Activated CD4-positive, alpha-beta memory T cell treated with anti-CD3 and anti-CD28 coated beads, Interleukin-2, amount 10 ng/mL, durations not matched to agents 7 days and 5 days (primary cell): ENCODE measurements at places on chromosomes 5 and 9. TPM values are rescaled to one million over a fixed set of nuclear protein-coding genes. Genes with fewer than 3 reads are reported as not detected.

- no peak for DNase-seq
Observed at GRCh38 chr9:130382636-130383349, 62.0 kb upstream of the ASS1 start.

DNA sequence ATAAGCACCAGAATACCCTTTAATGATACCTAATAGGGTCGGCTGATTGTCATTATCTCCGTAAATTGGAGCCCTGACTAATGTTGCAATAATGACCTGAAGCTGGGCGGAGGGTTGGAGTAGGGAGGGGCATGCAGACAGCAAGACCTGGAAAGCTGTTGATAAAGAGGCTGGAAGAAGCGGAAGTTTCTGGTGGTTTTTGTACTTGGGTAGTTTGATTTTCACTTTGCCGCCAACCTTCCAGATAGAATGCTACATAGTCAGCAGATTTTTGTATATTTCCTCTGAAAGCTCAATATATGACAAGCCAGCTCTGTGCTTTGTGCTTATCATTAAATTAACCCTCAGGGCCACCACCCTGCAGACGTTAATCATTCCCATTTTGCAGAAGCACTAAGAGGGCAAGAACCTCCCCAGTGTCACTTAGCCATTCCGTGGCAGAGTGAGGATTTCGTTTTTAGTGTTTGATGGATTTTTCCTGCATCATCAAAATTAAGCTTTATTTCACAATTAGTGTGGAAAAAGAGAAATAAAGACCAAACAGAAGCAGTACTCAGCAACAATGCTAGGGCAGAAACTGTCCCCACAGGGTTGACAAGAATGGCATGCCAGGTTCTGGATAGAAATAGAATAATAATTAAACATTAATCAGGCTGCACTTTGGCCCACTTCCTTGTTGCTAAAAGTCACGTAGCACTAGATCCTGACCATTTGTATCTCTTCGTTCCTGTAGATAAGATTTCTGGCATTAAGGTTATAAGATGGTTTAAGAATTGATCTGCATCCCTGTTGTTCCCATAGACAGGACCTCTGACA lies 34.7 kb downstream of the DIRAS2 start:
- no peak for DNase-seq

DNA sequence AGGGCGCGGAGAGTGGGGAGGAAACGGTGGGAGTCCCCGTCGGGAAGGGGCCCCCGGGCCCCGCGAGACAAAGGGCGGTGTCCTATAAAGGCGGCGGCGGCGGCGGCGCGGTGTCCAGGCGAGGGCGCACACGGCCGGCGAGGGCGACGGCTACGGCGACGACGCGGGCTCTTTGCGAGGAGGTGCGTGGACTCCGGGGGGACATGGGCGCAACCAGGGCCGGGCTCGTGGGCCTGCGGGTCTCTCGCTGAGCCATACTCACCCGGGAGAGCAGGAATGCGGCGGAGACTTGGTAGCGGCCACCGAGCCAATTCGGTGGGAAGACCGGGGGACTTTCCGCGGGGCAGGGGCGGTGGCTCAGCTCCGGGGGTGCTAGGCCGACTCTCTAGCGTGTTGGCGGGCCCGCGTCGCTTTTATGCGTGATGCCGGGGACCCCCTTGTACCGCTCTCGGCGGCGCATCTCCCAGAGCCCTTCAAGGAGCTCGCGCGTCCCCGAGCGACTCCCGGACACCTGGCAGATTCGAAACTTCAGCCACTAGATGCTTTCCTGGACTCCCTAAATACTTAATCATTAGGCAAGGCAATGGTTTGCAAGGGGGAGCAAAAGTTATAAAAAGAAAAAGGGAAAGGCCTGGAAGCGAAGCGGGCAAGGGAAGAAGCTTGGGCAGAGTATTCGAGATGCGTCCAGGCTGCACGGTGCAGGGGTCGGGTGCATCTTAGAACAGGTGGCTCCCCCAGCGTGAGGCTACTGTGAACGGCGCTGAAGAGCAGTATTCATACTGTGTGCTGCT lies 5.9 kb upstream of the TAL2 start:
- no peak for DNase-seq

DNA sequence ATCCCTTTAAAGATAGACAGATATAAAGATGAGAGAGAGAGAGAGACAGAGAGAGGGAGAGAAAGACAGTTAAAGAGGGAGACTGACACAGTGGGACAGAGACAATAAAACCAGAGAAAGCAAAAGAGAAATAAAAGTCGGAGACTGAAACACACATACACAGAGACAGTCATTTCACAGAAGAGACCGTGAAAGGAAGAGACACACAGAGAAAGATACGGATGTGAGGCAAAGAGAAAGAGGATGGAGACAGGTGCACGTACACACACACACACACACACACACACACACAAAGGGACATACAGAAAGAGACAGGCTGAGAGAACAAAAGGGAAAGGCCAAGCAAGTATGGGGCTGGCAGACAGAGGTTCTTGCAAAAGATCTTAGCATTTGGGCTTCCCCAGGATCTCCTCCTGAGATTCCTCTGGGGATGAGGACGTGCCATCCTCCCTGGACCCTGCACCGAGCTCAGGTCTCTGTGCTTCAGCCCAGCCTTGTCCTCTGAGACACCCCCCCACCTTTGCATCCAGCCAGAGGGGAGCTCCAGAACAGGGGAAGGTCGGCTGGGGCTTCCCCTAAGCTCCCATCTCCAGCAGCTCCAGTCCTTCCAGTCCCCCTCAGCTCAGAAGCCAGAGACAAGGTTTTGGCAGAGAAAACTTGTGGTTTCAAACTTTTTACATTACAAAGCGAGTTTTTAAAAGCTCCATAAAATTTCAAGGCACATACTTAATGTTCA lies 318.4 kb upstream of the PANK3 start:
- DNase-seq, result no peak

DNA sequence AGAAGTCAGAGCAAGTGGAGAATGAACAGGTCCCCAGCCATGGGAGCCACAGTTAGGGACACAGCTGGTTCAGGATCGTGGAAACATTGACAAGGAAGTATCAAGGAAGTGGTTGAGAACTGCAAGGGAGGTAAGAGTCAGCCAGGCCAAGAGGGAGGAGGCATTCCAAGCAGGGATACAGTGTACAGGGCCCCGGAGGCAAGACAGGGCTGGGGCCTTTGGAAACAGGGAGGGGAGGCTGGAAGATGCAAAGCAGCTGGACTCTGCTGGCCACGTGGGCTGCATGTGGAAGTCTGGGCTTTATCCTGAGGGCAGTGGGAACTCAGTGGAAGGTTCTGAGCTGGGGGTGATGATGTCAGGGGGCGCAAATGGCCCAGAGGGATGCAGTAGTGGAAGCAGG lies 14.2 kb downstream of the CCDC180 start:
- no peak for DNase-seq

GRCh38 chr5:9376363-9377117 lies 169.3 kb downstream of the SEMA5A start:
- no peak for DNase-seq

DNA sequence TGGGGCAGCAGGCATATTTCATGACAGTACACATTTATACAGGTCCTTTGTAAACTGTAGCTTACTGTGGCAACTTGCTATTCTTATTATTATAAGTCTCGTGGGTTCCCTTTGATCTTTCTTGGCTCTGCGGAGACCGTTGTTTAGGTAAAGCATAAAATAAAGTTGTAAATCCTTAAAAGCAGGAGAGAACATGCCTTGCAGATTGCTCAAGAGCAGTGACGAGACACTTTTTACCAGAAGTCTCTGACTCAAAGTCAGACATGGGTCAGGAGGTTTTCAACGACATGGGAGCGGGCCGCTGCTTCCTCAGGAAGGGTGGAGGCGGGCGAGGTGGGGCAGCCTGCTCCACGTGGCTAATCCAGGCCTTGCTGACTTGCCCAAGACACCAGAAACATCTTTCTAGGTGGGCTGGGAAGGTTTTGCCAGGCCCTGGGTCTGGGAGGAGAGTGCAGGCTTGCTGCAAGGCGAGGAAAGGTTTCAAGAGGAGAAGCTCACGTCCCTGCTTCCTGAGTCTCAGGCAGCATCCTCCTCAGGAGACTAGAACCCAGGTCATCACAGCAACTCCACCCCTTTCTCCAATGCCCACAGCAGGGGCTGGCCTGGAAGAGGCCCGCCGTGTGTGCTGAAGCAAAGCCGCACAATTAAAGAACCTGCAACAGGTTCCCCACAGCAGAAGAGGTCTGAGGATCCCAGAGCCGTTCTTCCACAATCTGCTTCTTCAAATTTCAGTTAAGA lies 6.5 kb downstream of the TBC1D2 start:
- peak; percentile 44 for DNase-seq

DNA sequence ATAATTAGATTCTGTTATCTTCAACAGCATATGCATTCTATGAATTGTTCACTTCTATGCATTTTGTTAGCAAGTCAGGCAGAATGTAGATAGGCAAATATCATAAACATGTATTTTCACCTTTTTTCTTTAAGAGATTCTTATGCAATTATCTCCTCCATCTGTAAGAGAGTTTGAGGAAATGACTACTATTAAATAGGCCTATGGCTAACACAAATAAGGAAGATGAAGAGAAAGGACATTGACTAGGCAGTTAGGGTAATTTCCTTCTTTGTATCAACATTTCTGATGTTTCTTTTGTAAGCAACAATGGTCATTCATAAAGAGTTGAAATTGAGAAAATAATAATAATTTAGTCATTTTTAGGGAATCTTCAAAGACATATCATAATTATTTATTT lies 145.2 kb upstream of the CDH12 start:
- DNase-seq, result no peak

- DNase-seq, result no peak
Observed at GRCh38 chr5:17214893-17215292, 2.5 kb upstream of the BASP1 start.

- DNase-seq, result no peak
Observed at GRCh38 chr5:157903117-157903450, 44.1 kb upstream of the CLINT1 start.

DNA sequence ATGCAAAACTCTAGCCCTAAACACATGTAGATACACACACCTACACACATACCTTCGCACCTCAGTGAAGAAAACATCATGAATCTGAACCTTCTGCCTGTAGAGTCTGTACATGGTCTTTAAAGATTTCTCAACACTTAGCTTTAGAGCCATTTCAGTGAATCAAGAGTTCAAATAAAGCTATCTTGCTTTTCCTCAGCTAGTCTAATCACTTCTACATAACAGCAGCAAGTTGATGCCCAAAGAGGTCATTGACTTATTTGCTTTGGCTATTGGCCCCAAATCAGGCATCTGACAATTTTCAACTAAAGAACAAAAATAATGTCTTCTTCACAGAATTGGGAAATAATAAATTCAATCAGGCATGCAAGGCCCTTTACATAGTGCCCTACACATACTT lies 127.9 kb upstream of the SGCD start:
- no peak for DNase-seq

- DNase-seq, result peak; percentile 45
Observed at GRCh38 chr5:139468421-139468931, 2.3 kb upstream of the SMIM33 start.

The SREK1 gene
- 52.3 TPM for total RNA-seq

The PROB1 gene
- 5.5 TPM for total RNA-seq

The ECM2 gene
- total RNA-seq, result not detected
